Stimulated activated CD4-positive, alpha-beta T cell treated with anti-CD3 and anti-CD28 coated beads, Interleukin-4, amount 100 ng/mL, for 24 hours (primary cell): ENCODE measurements at places on chromosomes 4 and X.
A peak's percentile ranks its signal among the peaks of the same experiment; 100 is the strongest.

DNA sequence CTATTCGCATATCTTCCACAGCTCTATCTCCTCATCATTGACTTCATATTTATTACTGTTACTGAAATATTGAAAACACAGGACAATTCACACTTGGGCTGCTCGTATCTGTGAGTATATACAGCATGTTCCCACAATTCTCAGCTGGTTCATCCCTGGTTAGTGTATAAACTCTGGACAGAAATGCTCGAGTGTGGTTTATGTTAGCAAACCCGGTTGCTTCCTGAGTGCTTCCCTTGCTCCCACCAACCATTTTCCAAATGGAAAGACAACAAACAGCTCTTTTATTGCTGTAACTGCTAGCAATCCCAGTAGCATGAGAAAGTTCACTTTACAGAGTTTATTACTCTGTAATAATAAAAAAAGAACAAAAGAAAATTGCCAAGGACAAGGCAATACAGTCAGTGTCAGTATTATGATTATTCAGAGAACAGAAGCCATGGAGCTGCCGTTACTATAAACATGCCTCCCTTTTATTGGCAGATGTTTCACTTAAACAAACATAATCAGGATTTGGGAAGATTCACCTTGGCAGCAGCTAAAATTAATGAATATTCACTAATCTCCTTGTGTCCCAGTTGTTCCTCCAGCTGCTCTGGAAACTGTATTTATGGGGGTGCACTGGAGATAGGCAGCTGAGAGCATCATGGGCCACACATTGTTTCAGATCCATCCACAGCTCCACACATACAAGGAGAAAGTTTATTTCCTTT is 134.1 kb upstream of the GUCY1A1 start:
- no peak for DNase-seq

DNA sequence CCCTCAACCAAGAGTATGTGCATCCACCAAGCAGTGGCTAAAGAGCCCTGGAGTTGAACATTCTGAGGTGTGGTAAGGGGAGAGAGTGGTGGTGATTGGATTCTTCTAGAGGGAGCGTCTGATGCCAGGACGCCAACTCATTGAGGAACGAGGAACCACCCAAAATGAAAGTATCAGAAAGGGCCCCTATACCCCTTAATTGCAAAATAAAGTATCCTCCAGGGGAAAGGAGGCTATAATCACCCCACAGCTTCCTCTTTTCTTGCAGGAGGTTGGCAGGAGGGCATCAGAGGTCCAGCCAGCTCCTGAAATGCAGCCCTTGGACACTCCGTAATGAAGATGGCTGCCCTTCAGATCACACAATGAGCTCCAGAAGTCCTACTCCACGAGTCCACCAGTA is 5.3 kb upstream of the KIAA1210 start:
- DNase-seq = no peak

DNA sequence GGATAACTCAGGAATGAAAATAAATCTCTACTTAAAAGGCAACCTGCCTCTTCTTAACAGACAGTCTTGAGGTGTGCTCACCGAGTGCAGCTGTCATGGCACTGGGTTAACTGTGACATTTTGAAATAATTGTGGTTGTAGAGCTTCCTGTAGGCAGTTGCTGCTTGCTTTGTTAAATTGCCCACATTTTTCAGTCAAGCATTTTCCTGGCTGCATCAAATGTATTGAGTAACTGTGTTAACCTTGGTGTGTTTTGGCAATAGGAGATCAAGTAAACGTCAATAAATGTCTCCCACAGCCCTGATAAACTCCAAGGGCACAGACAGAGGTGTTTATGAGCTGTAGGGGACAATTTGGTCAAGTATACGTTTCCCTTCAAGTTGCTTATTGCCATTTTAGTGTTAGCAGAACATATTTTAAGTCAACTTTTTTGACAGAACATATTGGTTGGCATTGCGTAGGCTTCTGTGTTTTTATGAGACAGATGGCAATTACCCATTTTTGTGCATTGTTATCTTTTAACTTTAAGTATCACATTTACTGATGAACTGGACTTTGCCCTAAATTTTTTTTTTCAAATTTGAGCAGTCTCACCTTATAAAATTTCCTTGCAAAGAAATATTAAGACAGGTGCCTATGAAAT is 527.4 kb downstream of the C4orf33 start:
- DNase-seq = no peak

DNA sequence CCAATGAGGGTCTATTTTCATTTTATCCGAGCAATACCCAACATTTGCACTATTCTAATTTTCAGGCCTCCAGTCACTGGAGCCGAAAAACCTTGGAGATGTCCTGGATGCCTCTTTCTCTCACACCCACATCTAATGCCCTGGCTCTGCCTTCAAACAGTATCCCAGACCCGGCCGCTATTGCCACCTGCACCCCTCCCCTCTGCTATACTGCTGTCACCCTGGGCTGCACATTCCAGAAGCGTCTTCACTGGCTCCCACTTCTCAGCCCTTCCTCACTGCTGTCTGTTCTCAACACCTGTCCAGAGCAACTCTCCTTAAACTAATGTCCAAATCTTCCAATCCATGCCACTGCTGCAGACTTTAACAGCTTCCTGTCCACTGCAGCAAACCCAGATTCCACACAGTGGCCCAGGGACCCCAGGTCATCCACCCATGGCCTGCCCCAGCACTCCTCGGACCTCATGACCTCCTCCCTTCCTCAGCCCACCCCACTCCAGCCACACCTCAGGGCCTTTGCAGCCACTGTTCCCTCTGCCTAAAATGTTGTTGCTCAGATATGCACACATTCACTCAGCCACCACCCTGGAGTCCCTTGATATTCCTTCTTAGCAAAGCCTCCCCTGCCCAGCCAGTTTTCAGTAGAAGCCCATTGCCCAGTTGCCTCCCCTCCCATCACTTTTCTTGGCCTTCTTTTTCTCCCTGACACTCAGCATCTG is 30.5 kb upstream of the PPP2R2C start:
- no peak for DNase-seq

DNA sequence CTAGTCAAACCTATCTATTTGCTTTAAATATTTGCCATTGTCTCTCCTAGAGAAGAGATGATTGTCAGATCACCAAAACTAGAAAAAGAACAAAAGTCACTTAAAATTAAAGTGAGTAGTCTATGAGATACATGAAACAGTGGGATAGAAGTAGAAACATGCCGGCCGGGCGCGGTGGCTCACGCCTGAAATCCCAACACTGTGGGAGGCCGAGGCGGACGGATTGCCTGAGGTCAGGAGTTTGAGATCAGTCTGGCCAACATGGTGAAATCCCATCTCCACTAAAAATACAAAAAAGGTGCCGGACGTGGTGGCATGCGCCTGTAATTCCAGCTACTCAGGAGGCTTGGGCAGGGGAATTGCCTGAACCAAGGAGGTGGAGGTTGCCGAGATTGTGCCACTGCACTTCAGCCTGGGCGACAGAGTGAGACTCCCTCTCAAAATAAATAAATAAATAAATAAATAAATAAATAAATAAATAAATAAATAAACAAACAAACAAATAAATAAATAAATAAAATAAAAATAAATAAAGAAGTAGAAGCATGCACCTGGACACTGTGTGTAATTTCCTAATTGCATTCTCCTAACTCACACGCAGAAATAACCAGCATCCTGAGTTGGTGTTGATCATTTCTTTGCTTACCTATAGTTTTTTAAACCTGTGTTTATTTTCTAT is 299.5 kb downstream of the PDHA2 start:
- no peak for DNase-seq

- DNase-seq = peak; percentile 45
Measured at GRCh38 chrX:19739683-19740082, 147.7 kb downstream of the SH3KBP1 start.
